ENCODE measurements at places on chromosomes 5 and 9.

DNA sequence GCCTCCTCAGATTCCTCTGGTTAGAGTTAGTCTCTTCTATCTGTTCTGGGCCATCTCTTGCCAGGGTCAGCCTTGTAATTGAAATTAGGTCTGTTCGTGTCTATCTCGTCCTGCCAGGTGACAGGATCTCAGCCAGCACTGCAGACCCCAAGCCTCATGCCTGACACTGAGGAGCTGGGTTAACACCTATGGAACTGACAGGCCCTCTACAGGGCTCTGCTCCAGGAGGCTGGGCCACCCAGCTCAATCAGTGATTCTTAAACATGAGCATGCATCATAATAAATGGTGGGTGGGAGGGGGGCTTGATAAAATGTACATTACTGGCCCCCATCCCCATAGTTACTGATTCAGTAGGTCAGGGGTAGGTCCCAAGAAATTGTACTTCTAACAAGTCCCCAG lies 103.4 kb downstream of the PSD2 start:
- no peak for DNase-seq

- DNase-seq, result no peak
These were observed 24.6 kb upstream of the IFNK start for GRCh38 chr9:27499451-27499850.

GRCh38 chr5:162484986-162485385 lies 417.4 kb downstream of the GABRG2 start:
- DNase-seq, result no peak

GRCh38 chr5:180790020-180790419 lies 12.6 kb downstream of the MGAT1 start:
- no peak for DNase-seq

GRCh38 chr5:165108809-165109208 lies 1603.4 kb downstream of the MAT2B start:
- DNase-seq, result no peak

DNA sequence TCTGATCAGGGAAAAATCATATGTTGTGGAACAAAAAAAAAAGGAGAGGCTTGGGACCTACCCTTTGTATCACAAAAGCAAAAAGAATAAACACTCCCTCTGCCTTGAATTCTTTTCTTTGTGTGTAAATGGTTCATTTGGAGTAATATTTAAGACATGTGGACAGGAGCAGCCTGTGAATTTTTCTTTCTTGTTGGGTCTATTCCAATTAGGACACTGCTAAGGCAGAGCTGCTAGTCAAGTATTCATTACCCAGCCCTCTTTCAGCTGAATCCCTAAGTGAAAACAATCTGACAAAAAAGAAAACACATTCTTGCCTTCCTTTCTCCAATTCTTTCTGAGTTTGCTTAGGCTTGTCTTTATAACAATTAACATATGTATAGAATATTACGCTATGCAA lies 330.0 kb downstream of the EBF1 start:
- DNase-seq, result no peak

DNA sequence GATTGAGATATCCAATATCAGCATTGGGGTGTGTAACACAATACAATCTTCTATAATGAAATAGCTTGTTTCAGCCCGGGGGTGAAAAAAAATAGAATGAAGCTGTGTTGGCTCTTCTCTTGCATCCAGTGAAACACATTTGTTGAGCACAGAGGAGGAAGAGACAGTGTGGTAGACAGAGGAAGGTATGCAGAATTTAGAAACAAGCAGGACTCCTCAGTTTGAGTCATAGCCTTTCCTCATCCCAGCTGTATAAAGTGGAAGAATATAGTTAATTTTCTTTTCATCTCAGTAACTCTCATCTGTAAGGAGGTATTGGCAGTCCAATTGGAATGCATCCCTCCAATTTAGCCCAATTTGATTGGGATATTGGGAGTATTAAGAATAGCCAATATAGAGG lies 302.2 kb upstream of the VLDLR start:
- DNase-seq, result no peak

DNA sequence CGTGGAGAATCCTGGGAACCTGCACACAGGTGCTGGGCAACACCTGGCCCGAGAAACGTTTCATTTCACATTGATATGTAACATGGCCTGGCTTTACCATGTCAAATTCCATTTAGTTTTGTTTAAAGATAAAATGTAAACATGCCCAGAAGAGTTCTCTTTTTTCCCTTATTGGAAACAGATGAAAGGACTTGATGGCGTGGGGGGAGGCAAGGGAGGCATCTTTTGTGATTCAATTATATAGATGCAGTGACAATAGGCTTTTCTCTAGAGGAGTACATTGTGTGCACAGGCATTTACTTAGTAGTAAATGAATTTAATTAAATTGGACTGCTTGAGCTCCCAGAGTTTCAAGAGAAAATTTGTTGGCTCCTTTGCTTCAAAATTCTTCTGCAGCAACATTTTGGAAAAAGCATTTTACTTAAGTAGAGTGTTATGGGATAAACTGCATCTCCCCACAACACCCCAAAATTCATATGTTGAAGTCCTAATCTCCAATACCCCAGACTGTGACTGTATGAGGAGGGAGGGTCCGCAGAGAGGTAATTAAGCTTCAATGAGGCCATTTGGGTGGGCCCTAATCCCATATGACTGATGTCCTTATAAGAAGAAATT lies 254.3 kb upstream of the NFIL3 start:
- DNase-seq, result no peak

- DNase-seq, result no peak
These were observed 72.8 kb downstream of the C9orf153 start for GRCh38 chr9:86186696-86187095.
